Stimulated activated CD8-positive, alpha-beta memory T cell treated with anti-CD3 and anti-CD28 coated beads, Interleukin-7, amount 100 ng/mL, for 1 hour (primary cell): ENCODE measurements at places on chromosomes 11 and 22.

DNA sequence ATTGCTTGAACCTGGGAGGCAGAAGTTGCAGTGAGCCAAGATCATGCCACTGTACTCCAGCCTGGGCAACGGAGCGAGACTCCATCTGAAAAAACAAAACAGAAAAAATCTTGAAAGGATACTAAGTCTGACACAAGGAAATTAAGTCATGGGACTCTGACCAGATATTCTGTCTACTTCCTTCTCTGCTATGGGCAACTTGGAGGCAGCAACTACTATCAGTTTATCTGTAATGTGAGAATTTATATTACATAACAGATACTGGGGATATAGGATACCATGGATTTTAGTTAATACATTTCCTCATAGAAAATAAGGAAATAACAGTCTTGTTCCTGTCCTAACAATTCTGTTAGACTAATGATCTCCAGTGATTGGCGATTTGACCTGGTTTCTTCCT lies 1.6 kb upstream of the SGSM3 start:
- no peak for DNase-seq

DNA sequence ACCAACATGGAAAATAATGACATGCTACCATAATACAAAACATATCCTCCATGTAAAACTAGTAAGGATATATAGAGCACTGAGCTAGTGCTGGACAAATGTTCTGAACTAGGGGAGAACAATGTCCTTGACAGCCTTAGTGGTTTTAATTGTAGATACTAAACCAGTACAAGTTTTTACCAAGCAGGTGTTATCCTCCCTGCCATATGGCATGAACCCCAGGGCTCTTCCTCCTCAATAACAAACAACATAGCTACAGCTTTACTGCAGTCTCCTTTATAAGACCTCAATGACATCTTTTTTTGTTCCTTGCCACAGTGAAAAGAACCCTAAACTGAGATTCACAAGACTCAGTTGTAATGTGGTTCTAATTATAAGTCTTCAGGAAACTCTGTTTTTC lies 70.2 kb upstream of the GDPD4 start:
- DNase-seq, result no peak

DNA sequence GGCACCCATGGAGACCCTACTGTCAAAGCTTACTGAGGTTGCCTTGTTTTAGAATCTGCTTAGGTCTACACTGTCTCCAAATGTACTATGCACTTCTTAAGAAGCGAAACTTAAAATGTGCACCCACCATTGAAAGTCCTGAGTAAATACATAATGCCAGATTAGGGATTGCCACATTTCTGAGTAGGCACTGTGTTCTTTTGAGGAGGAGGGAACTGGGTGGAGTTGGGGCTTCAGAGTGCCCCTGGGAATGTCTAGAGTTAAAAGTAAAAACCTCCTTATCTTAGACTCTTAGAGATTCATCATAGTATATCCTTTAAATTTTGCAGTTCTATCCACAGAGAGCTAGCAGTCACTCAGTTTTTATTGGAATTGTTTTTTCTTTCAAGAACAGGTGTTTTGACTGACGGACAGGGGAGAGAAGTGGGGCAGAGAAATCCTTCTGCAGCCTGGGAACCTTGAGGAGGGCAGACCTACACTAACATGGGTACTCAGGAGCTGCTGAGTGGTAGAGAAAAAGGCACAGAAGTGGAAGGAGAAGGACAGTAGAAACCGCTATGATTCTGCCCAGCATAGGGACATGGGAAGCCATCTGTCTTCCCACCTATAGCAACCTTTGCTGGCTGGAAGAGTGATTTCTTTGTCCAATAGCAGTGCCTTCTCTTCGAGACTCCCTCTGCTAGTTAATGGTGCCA lies 33.4 kb upstream of the MICAL2 start:
- no peak for DNase-seq

DNA sequence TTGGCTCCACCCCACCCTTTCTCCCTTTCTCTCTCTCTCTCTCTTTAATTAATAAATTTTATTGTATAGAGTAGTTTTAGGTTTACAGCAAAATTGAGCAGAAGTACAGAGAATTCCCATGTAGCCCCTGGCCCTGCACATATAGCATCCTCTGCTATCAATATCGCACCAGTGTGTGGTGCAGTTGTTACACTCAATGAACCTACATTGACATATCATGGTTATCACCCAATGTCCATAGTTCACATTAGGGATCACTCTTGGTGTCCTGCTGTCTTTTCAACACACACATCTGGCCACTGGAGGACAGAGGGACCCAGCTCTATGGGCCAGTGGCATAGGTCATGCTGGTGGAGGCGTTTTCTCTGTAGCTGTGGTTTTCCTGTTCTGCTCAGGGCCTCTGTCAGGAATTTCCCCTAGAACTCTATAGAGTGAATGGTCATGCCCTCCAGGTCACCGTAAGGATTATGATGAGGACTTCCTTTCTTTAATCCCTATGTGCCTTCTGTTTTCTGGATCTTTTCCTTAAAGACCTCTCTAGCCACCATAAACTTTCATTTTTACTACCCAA lies 98.2 kb upstream of the NAV2 start:
- DNase-seq, result no peak

GRCh38 chr11:86089659-86090058 lies 20.8 kb upstream of the PICALM start:
- no peak for DNase-seq

DNA sequence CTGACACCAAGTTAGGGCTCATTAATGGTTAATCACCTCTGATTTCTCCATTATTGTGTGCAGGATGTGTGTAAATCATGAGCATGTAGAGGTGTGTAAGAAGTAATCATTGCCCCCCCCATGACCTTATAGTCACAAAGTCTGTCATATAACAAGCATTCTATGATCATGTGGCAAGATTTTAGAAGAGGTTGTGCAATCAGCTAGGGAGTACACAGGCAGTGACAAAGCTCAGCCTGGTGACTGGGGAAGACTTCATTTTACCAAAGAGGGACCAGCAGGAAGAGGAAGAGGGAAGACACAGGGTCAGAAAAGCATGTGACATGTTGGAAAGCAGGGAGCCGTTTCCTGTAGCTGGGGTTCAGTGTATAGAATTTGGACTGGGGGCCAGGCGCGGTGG lies 176.5 kb upstream of the LARGE1 start:
- no peak for DNase-seq

GRCh38 chr11:122045181-122045586 lies 70.8 kb downstream of the BLID start:
- DNase-seq, result no peak

DNA sequence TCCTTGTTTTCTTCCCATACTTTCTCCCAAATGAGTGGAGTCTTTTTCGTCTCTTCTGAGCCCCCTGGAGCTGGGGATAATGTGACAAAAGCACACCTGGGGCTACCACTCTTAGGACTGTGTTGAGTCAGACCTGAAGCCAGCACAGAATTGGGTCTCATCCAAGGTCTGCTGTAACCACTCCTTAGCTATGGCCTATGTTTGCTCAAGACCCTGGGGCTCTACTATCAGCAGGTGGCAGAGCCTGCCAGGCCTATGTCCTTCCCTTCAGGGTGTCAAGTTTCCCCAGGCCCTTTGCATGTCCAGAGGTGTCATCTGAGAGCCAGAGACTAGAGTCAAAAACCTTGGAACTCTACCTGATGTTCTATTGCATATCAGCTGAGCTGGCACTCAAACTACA lies 335.7 kb downstream of the DDX10 start:
- DNase-seq, result no peak

DNA sequence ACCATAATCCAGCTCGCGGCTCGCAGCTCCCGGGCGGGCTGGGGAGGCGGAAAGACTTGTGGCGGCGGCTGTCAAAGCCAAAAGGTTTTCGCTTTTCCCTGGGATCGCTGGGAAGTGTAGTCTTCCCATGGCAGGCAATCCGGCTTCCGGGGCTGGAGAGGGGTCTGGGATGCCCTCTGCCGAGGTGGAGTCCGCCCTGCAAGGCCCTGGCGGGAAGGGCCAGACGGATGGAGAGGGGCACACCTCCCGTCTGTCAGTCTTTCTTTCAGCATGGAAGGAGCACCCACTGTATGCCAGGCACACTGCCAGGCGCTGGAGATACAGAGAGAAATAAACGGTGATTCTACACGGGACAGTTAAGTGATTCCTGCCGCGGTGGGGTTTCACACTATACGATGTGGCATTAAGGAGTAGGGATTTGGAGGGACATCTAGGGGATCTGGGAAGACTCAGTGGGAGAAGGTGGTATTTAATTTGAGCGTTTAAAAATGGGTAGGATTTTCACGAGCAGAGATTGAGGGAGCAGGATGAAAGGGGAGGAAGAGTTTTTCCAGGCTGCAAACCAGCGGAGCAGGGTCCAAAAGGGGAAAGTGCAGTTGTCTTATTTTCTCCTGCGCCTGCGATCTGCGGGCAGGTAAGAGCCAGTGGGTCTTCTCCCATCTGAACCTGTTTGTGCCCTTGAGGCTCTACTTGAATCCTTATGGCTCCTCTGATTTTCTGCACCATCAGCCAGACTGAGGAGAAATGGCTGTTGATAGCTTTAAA lies at the start of gene BACE1:
TSS of gene BACE1 (minus strand) at position 60 of the 765 bp plus-strand sequence. CDS start 461 bp downstream, outside the sequence.
- no peak for DNase-seq

DNA sequence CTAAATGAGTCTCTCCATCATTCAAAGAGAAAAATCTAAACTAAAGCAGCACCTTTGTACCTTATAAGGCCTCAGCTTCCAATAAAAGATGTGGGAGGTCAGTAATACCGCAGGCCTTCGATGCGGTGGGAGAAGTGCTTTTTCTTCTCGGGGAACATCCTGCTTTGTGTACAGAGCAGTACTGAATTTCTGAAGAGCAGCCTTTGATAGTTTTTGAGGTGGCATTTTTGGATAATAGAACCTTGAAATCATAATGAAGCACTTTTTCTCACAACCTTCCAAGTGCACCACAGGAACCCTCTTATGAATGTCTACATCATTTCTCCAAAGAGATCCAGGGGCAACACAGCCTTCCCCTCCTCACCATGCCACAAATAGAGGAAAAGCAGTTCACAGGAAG lies 39.6 kb downstream of the LRRC4C start:
- no peak for DNase-seq

- DNase-seq, result no peak
Measured at GRCh38 chr11:47233989-47234668, 14.5 kb downstream of the ACP2 start.

- no peak for DNase-seq
Measured at GRCh38 chr11:17387811-17388210, 648 bp downstream of the KCNJ11 start.

DNA sequence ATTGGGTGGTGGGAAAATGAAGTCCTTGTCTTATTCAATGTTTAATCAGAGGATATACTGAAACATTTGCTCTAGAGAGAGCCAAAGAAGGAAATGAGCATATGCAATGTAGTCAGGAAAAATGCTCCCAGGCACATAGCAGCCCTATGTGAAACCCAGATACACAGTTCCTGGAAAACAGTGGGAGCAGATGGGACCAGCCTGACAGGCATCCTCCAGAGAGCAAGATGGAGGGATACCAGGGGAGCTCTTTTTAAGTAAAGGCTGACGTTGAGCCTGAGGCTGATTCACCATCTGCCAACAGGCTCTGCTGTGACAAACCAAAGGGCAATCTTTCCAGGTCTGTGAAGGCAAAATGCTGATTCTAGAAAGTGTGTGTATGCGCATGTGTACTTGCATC lies 559.4 kb upstream of the KIRREL3 start:
- DNase-seq, result no peak

- no peak for DNase-seq
Measured at GRCh38 chr11:65334696-65335295, 1.1 kb downstream of the DPF2 start.

GRCh38 chr11:117380676-117381075 lies 53.0 kb downstream of the CEP164 start:
- DNase-seq, result no peak

- no peak for DNase-seq
Measured at GRCh38 chr22:22210889-22211833, 33.4 kb upstream of the VPREB1 start.

- no peak for DNase-seq
Measured at GRCh38 chr11:12838463-12839123, 164.4 kb downstream of the TEAD1 start.

DNA sequence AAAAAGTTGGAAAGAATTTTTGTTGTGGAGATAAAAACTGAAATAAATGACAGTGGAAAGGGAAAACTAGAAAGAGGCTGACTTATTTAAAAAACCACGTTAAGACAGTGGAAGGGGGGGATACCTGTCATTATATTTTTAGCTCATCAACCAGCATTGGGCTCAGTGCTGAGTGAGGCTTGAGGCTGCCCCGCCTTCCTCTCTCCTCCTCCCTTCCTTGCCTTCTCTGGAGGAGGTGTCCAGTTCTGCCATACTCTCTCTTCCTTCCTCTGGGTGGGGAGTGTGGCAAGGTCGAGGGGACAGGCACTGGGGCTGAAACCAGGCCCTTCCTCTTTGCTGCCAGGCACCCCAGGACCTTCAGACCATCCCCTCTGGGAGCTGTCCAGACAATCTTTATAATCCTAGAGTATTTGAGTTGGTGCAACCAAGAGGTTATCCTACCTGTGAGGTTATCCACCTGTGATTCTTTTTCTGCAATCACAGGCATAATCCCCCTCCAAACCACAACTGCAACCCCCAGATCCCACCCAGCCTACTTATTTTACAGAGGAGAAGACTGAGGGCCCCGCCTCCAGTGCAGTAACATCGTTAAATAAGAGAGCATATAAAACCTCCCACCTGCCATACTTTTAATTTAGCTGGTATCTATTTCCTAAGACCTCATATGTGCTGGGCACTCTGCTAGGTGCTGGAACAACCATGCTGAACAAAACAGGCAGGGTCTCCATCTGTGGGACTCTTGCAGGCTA lies 578.5 kb downstream of the BUD13 start:
- no peak for DNase-seq

DNA sequence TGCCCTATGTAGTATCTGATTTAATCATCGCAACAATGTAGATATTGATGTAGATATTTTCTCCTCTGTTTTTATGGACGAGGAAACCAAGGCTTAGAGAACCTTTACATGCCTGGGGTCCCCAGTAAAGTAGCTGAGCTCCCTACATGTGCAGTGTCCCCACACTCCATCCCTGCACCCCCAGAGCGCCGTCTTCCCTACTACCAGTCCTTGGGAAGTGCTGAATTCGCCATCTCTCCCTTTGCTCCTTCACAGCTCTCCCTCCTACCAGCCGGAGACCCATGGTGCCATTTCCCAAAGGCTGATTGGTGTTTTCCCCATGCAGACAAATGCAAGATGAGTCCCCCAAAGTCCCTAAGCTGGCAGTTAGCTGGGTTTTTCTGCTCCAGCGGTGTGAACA lies 86.0 kb downstream of the CEP164 start:
- DNase-seq, result no peak

GRCh38 chr11:130720232-130721022 lies 195.9 kb downstream of the SNX19 start:
- no peak for DNase-seq

GRCh38 chr11:69918938-69919650 lies 99.9 kb upstream of the FGF3 start:
- DNase-seq, result peak; percentile 49

DNA sequence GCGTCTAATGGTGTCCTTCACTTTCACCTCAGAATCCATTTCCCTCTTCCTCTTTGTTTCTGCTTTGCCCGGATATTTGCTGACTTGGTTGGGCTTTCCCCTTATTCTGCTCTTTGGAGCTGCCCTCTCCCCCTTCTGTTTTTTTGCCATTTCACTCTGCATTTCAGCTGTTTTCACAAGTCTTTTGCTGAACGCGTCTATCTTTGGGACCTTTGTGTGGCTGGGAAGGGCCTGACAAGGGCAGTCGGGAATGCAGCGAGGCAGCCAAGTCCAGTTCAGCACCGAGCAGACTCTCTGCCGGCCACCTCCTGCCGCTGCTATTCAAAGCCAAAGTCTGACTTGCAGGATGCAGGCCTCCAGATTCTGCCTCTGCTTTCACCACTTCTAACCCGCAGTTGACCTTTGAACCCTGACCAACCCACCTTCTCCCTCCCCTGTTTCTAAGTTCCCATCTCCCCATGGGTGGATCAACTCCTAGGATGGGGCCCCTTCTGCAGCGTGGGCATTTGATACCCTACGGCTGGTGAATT lies 38.2 kb downstream of the FEZ1 start:
- DNase-seq, result no peak
